Coronary artery (tissue), 2 donors: ENCODE measurements at places on chromosomes 6 and 20.

GRCh38 chr6:122780114-122780513 lies 598 bp downstream of the FABP7 start:
- DNase-seq: no peak

DNA sequence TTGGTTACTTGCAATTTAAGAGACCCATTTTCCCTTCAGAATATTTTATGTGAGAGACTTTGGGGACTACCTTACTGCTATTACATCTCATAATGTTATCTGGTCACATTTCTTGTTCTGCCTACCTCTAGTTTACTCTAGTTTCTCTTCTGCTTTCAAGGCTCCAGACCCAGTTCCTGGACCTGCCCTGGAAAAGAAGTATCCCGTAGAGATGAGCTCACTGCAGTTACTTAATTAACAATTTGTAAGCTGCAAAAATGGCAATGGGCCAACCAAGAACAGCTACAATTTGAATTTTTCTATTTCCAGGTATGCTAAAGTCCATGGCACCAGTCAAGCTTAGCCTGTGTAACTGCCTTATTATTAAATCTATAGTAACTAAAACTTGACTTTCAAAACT lies 25.0 kb downstream of the TAB2 start:
- DNase-seq: no peak

DNA sequence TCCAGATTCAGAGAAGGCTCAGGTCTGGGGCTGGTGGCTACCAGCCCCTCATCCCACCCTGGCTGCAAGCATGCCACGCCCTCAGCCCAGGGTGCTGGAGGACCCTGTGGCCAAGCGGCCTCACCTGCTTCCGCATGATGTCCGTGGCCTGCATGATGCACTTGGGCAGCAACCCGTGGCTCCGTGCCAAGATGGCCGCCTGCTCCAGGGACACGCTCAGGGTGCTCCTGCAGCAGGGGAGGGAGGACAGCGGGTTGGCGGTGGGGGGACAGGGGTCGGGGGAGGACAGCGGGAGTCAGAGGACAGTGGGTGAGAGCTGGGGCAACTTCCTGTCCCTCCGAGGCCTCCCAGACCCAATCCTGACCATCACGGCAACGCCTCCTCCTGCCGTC lies 200.1 kb downstream of the PREX1 start:
- no peak for DNase-seq

- DNase-seq: no peak
These were observed 146.5 kb downstream of the EDN1 start for GRCh38 chr6:12436683-12437082.
